ENCODE measurements at places on chromosomes 2 and 18. TPM values are rescaled to one million over a fixed set of nuclear protein-coding genes. Genes with fewer than 3 reads are reported as not detected.

DNA sequence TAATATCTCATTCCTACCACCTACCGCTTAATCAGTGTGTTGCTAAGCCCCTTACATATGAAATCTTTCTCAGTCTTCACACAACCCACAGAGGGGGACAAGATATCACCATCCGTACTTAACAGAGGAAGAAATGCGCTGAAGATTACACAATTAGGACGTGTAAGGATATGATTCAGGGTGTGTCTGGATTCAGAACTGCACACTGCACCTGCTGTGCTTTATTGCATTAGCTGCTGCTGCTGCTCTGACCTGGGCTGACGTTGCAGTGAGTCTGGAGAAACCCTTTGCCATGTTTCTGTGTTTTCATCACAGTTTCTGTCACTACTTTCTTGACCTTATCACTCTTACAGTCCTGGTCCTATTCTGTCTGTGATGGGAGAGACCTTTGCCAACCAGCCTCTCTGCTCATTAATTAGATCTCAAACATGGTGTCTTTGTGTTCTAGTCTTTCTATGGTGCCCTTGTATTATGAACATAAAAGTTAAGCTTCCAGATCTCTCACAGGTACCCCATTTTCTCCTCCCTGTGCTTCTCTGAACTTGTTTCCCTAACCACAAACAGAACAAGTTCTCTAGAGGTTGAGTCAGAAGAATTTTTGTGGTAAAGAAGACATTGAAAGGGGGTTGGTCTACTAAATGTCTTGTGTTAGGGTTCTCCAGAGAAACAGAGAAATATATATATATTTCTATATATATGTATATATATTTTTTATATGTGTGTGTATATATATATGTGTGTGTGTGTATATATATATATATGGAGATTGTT lies 92.9 kb upstream of the CYP1B1 start:
- no peak overlapping the region for H3K27ac ChIP-seq
- no peaks in the 10 kb centered on the region for H3K36me3 ChIP-seq
- DNase-seq = no peak
- no peaks in the 10 kb centered on the region for H3K4me1 ChIP-seq
- no peak overlapping the region for H3K4me3 ChIP-seq

DNA sequence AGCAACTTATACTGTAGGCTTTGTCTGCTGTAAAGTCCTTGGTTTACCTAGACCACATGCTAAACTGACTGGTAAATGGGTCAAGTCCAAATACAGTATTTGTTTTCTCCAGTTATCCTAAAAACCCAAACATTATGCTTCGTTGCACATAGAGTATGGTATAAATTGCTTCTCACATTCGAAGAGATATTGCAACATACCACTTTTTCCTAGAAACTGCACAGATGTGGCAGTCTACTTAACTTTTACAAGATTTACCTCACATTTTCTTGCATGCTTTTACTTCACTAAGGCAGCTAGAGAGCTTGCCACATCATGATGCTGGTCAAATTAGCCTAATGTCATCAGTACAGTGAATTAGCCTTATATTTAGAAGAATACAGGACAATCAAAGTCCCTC lies 66.0 kb upstream of the SCN7A start:
- no peak for DNase-seq
- no peaks in the 10 kb centered on the region for H3K36me3 ChIP-seq
- H3K4me1 ChIP-seq = no peaks in the 10 kb centered on the region
- H3K27me3 ChIP-seq = no peaks in the 10 kb centered on the region
- H3K27ac ChIP-seq = no peak overlapping the region

DNA sequence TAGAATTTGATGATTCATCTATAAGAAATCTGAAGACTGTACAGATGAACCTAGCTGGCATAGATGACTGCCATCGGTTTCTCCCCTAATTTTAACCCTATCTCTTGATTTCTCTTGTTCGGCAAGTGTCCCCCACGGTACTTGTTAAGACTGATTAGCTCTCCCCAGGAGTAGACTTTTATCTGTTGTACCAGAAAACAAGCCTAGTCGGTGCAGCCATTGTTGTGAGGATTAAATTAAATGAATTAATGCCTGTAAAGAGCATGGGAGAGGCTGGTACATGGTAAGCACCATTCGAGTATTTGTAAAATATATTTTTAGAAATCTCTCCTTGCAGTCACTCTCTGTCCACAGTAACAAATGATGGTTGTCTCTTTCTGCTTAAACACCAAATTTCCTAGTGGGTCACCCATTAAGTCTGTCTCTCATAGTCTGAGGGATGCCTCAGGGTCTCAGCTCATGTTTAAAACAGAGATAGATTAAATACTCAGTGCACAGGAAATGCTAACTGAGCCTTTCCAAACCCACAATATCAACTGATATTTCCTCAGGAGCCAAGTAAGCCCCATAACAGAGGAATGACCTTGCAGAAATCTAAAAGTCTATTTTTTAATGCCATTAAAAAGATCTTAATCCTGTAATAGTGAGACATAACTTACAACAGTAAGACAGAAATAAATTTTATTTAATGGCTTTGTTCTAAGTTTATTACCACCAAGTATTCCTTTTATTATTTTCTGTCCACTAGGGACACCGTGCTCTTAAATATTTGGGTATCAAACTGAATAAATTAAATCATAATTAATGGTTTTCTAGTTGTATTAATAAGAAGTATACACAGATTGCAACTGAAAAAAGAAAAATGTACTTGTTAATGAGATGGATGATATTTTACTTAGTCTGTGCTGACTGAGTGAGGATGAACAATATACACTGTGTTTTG lies 2.9 kb upstream of the B4GALT6 start:
- H3K27me3 ChIP-seq = no peaks in the 10 kb centered on the region
- H3K4me3 ChIP-seq = no peak overlapping the region
- H3K27ac ChIP-seq = no peak overlapping the region
- no peak for DNase-seq
- H3K36me3 ChIP-seq = no peaks in the 10 kb centered on the region

The ZSCAN30 gene
- total RNA-seq = 27.1 TPM

DNA sequence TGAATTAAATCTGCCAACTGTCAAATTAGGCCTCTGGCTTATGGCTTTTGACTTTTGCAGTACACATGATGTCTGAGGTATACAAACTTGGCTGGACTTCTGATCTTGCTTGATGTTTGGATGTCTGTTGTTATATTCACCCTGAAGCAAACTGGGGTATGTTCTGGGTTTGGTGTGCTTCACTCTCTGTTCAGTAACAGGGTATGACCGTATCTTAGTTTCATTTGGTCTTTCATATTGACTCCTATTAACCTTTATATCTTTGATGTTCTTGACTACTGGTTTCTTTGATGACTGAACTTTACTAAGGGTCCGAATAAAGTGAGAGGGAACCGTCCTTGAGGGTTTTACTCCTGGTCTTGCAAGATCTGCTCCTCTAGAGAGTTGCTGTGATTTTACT lies 8.2 kb downstream of the CKAP2L start:
- no peak for DNase-seq
- peaks cover 8% of the 10 kb centered on the region for H3K36me3 ChIP-seq
- no peaks in the 10 kb centered on the region for H3K27me3 ChIP-seq
- no peak overlapping the region for H3K27ac ChIP-seq

DNA sequence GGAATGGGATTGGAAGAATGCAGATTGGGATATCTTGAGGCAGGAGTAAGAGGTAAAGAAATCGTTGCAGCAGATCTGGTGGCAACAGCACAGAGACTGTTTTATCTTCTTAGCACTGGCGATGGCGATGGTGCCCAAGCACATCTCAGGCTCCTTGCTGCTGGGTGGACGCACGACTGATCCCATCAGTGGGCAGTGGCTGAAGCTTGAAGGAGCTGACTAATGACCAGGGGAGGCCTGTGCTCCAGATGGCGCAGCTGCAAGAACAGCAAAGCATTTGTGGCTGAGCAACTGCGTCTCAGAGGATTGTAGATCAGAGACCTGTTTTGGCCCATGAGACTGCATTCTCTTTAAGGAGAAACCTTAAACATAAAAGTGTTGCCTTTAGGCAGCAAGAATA lies 54.6 kb downstream of the GALR1 start:
- H3K27ac ChIP-seq = no peak overlapping the region
- H3K27me3 ChIP-seq = no peaks in the 10 kb centered on the region
- H3K4me1 ChIP-seq = peaks cover 11% of the 10 kb centered on the region
- DNase-seq = no peak
- H3K4me3 ChIP-seq = no peak overlapping the region

DNA sequence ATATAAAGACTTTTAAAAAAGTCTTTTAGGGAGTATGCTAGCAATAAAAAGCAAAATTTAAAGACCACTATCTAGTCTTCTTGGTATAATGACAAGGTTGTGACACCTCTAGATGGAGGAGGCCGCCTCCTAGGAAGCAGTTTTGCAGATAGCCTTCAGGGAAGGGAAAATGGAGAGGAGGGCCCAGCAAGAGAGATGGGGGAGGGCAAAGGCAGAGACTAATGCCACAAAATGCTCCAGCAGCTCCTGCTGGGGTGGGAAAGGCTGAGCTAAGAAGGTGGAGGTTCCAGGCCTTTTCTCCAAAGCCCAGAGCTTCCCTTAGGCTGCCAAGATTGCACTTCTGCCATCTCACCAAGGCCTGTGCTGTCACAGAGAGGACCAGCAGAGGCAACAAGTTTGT lies 153.9 kb upstream of the THSD7B start:
- H3K36me3 ChIP-seq = no peaks in the 10 kb centered on the region
- peaks cover 1% of the 10 kb centered on the region for H3K4me1 ChIP-seq
- H3K27ac ChIP-seq = no peak overlapping the region
- no peak overlapping the region for H3K4me3 ChIP-seq

- no peak overlapping the region for H3K27ac ChIP-seq
- no peak overlapping the region for H3K4me3 ChIP-seq
- peaks cover 16% of the 10 kb centered on the region for H3K36me3 ChIP-seq
These were observed 18.0 kb downstream of the REL start for GRCh38 chr2:60899230-60899891.

The PCARE gene
- total RNA-seq = not detected

DNA sequence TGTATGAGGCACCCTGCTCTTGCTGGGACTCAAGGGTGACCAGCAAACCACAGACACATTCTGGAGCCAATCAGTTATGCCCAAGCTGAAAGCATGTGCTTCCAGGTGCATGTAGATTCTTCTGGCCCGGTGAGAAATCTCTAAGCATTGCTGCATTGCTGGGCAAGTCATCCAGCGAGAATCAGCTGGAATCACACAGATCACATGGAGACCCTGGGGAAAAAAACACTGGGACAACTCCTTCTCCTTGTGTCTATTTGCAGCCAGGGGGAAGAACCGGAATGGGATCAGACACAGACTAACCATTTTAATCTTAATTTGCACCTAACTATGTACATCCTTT lies 119.7 kb upstream of the KLF7 start:
- no peaks in the 10 kb centered on the region for H3K36me3 ChIP-seq
- no peak for DNase-seq
- peaks cover 24% of the 10 kb centered on the region for H3K27me3 ChIP-seq
- H3K27ac ChIP-seq = no peak overlapping the region
- H3K4me1 ChIP-seq = peaks cover 9% of the 10 kb centered on the region

DNA sequence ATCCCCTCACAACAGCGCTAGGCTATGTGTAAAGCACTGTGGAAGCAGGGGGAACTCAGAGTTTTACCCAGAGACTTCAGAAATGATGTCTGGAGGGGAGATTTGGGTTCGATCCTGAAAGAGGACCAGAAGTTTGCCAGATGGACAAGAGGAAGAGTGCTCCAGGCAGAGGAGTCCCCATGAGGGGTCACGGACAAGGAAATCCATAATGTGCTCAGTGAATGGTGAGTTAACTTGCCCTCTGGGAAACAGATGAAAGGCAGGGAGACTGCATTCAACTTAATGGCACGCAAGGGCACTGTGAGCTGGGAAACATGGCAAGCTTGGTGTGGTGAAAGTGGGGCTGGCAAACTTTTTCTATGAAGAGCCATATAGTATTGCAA lies 6.0 kb upstream of the ASAP2 start:
- no peak overlapping the region for H3K4me3 ChIP-seq
- H3K27ac ChIP-seq = no peak overlapping the region

DNA sequence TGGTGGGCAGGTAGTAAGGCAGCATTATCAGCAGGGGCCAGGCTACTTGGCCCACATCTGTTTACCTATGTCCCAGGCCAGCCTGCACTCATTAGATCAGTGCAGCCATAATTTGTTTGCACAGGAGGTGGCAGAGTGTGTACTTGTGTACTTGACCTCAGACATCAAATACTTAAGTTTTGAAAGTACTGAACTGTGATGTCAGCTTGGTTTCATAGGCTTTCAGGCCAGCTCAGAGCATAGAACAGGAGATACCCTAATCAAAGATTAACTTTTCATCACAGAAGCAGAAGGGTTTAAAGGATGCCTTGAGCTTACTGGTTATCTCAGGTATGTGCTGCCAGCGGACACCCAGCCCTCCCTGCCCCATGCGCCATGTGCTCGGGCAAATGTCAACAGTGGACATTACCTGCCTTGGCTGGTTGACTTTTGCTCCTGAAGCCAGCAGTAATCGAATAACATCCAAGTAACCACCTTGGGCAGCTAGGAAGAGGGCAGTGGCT lies 33.2 kb downstream of the ANKRD29 start:
- DNase-seq = no peak
- H3K4me3 ChIP-seq = no peak overlapping the region
- peaks cover 8% of the 10 kb centered on the region for H3K4me1 ChIP-seq
- peaks cover 57% of the 10 kb centered on the region for H3K27me3 ChIP-seq

The GKN2 gene
- total RNA-seq = not detected

The GREB1L gene
- 11.0 TPM for total RNA-seq

The PLA2R1 gene
- total RNA-seq = 1.7 TPM

- no peak overlapping the region for H3K27ac ChIP-seq
- H3K4me1 ChIP-seq = peaks cover 6% of the 10 kb centered on the region
- no peak for DNase-seq
- H3K4me3 ChIP-seq = no peak overlapping the region
- no peaks in the 10 kb centered on the region for H3K36me3 ChIP-seq
- peaks cover 29% of the 10 kb centered on the region for H3K27me3 ChIP-seq
These were observed 11.8 kb downstream of the CYRIA start for GRCh38 chr2:16653799-16654198.

- DNase-seq = no peak
- H3K4me3 ChIP-seq = no peak overlapping the region
- H3K27me3 ChIP-seq = no peaks in the 10 kb centered on the region
- H3K36me3 ChIP-seq = no peaks in the 10 kb centered on the region
- H3K4me1 ChIP-seq = no peaks in the 10 kb centered on the region
These were observed 259.1 kb downstream of the LNPK start for GRCh38 chr2:175743011-175743410.

- no peak for DNase-seq
- H3K27ac ChIP-seq = peak overlapping the region; percentile 88
- H3K4me3 ChIP-seq = no peak overlapping the region
- H3K4me1 ChIP-seq = peaks cover 16% of the 10 kb centered on the region
These were observed 24.5 kb upstream of the PPP4R1 start for GRCh38 chr18:9638886-9639285.

The CNTNAP5 gene
- 8.9 TPM for total RNA-seq

DNA sequence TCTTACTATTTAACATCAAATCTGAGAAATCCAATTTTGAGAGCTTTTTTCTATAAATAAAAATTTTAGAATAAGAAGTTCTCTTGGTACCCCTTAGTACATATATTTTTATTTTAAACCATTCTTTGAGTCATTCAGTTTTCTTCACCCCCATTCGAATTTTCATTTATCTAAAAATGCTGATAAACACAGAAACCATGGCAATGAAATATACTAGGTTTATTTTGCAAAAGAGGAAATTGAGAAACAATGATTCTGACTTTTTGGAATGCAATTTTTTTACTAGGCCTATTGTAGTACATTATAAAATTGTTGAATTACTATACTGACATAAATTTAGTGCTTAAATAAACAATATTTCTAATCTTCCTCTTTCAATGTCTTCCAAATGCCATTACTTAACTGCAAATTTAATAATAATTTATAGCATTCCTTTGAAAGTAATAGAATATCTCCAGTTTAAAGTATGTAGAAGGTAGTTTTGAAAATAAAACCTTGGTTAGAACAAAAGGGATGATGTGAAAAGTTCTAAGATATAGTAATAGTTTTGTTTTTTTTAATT lies 46.3 kb downstream of the TANK start:
- DNase-seq = no peak
- no peaks in the 10 kb centered on the region for H3K27me3 ChIP-seq
- no peak overlapping the region for H3K27ac ChIP-seq
- no peaks in the 10 kb centered on the region for H3K4me1 ChIP-seq
- H3K4me3 ChIP-seq = no peak overlapping the region
- peaks cover 4% of the 10 kb centered on the region for H3K36me3 ChIP-seq

Data from progenitor cell of endocrine pancreas (in vitro differentiated cells).